ENCODE measurements at places on chromosomes 6 and 20. TPM values are rescaled to one million over a fixed set of nuclear protein-coding genes. Genes with fewer than 3 reads are reported as not detected.

The MTFR2 gene
- polyA plus RNA-seq = 2.4 TPM

The TBPL1 gene
- 53.4 TPM for polyA plus RNA-seq

The ENPP3 gene
- polyA plus RNA-seq = 12.7 TPM

GRCh38 chr6:43286980-43287716, 10.9 kb upstream of the SLC22A7 start:
- DNase-seq = no peak

DNA sequence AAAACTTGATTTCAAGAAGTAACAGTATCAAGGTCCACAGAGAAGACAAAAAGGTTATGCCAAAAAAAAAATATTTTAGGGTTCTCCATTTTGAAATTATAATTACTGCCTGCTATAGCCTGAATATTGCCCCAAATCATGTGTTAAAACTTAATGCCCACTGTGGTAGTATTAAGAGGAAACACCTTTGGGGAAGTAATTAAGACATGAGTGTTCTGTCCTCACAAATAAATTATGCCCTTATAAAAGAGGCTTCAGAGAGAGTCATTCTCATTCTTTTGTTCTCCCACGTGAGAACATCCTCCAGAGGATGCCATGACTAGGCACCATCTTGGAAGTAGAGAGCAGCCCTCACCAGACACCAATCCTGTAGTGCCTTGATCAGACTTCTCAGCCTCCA, 66.2 kb downstream of the GMDS start:
- no peak for DNase-seq

DNA sequence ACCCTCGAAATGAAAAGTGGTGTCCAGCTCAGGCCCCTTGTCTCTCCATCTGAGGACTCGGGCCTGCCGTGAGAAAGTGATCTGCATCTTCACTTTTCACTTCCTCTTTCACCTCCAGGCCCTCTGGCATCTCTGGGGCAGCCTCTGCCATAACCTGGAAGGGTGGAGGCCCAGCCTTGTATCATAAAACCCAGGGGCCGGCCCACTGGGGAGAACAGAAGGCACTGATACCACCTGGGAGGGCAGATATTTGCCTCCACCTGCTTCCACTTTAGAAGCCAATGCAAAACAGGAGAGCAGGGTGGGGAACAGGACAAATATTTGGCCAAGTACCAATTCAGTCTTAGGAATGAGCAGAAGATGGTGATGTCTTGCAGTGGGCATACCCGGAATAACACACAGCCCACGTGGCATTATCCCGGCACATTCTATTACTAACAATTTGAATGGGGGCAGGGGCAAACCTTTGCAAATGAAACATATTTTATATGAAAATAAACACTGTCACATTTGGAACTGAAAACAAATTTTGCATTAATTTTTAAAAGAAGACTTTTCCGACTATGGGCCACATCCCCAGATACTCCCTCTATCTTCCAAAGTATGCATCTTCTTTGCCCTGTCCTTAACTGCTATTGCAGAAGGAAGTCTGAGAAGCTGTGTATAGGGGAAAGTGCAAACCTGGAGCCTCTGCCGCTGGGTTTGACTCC, 69.2 kb upstream of the TBC1D7 start:
- no peak for DNase-seq

DNA sequence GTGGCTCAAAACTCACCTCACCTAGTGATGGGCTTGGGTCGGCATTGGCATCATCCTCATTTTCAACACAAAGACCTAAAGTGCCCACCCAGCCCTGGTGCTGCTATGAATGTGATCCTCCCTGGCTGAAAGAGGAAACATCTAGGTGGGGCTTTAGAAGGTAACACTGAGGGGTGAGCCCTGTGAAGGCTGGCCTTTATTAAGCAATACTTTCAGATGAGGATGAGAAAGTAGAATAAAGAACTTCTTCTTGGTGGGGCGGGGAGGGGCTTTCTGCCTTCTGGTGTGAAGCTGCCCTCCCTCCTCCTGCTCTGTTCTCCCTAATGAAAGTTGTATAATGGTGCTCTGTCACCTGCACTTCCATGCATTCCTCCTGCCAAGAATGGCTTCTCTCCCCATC, 133.0 kb upstream of the TRAF3IP2 start:
- no peak for DNase-seq

DNA sequence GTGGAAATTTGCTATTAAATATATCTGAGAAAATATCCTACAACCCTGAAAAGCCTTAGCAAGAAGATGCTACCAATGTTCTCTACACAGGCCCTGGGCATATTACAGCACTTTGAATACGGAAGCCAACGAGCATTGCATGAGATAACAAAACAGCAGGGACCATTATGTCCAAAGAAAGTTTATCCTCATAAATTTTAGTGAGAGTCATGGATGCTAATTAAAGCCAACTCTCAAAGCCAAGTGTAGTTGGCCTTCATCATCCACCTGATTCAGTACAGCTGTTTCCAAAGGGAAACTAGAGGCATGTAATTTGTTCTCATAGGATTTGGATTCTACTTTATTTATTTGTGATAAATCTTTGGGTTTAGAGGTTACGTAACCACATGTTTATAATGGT, 564.8 kb downstream of the RFPL4B start:
- no peak for DNase-seq

DNA sequence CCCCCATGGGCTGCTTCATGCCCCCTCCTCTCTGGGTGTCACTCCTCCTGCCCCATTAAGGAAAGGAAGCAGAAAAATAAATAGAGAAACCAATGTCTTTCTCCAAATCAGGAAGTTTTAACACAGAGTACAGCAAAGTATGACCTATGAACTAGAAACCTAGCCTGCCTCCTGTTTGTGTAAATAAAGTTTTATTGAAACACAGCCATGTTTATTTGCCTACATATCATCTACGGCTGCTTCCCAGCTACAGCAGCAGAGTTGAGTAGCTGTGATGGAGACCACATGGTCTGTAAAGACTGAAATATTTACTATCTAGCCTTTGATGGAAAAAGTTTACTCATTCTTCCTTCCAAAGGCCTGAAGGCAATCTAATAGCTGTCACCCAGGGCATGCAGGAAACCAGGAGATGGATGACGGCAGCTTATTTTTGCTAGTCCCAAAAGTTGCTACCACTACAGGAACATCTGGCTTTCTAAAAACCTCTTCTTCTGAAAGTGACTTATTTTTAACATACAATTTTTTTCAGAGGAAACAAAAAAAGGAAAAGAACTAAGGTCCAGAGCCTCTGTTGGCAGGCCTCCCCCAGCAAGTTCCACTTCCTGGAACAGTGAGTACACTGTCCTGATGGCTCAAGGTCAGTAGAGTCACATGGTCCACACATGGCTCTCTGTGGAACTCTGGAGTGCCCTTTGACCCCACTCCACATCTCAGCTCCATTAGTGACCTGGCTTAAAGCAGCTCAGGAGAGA, 287.8 kb downstream of the PTPRT start:
- DNase-seq = no peak

GRCh38 chr20:1003920-1004697, 2.0 kb upstream of the RSPO4 start:
- no peak for DNase-seq

- DNase-seq = no peak
These were observed 14.9 kb downstream of the DEFB114 start for GRCh38 chr6:49949062-49949461.

DNA sequence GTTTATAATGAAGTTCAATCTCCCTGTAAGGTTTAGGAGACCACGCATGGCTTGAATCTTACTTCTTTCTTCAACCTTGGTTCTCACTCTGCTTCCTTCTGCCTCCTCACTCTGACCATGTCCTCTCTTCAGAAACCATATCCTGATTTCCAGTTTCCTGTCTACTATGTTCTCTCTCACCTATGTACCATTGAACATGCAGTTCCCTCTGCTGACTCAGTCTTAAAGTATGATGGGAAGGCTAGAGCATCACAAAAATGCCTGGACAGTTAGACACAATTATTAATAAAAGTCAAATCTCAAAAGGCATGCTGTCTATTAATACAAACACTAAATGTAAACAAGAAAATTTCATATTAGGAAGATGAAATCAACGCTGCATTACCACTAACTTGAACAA, 151.6 kb downstream of the PRKN start:
- DNase-seq = no peak

Measured in right renal cortex interstitium (tissue), 3 donors.